T-cell (primary cell): ENCODE measurements at places on chromosomes 13 and 19.

DNA sequence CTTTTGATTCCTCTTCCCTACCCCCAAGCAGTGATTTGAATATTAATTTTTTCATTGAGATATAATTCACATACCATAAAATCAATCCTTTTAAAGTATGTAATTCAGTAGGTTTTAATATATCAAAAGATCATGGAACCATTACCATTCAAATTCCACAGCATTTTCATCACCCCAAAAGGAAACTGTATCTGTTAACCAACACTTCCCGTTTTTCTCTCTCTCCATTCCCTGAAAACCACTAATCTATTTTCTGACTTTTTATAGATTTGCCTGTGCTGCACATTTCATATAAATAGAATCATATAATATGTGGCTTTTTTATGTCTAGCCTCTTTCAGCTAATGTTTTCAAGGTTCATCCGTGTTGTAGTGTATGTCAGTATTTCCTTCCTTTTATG, 107.1 kb downstream of the PAN3 start:
- H3K4me3 ChIP-seq = no peak overlapping the region
- H3K27ac ChIP-seq = no peak overlapping the region
- no peaks in the 10 kb centered on the region for H3K4me1 ChIP-seq
- H3K27me3 ChIP-seq = no peaks in the 10 kb centered on the region
- no peak for DNase-seq

GRCh38 chr13:65990684-65991083, 1239.5 kb downstream of the PCDH9 start:
- H3K27me3 ChIP-seq = no peaks in the 10 kb centered on the region
- no peaks in the 10 kb centered on the region for H3K4me1 ChIP-seq
- H3K27ac ChIP-seq = no peak overlapping the region
- H3K4me3 ChIP-seq = no peak overlapping the region

GRCh38 chr19:4375164-4376027, 25.0 kb downstream of the SH3GL1 start:
- no peak for DNase-seq
- no peaks in the 10 kb centered on the region for H3K27me3 ChIP-seq
- H3K4me3 ChIP-seq = no peak overlapping the region
- H3K4me1 ChIP-seq = peaks cover 24% of the 10 kb centered on the region
- no peak overlapping the region for H3K27ac ChIP-seq

DNA sequence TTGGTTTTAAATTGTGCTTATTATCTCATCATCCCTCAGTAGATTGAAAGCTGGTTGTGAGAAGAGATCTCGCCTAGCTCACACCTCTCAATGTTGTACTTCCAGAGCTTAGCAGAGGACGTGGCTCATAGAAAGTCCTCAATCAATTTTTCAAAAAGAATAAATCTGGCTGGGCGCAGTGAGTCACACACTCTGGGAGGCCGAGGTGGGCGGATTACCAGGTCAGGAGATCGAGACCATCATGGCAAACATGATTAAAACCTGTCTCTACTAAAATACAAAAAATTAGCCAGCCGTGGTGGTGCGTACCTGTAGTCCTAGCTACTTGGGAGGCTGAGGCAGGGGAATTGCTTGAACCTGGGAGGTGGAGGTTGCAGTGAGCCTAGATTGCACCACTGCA, 4.7 kb upstream of the ASF1B start:
- H3K36me3 ChIP-seq = peaks cover 6% of the 10 kb centered on the region
- peaks cover 28% of the 10 kb centered on the region for H3K4me1 ChIP-seq
- H3K4me3 ChIP-seq = no peak overlapping the region
- H3K27me3 ChIP-seq = no peaks in the 10 kb centered on the region

DNA sequence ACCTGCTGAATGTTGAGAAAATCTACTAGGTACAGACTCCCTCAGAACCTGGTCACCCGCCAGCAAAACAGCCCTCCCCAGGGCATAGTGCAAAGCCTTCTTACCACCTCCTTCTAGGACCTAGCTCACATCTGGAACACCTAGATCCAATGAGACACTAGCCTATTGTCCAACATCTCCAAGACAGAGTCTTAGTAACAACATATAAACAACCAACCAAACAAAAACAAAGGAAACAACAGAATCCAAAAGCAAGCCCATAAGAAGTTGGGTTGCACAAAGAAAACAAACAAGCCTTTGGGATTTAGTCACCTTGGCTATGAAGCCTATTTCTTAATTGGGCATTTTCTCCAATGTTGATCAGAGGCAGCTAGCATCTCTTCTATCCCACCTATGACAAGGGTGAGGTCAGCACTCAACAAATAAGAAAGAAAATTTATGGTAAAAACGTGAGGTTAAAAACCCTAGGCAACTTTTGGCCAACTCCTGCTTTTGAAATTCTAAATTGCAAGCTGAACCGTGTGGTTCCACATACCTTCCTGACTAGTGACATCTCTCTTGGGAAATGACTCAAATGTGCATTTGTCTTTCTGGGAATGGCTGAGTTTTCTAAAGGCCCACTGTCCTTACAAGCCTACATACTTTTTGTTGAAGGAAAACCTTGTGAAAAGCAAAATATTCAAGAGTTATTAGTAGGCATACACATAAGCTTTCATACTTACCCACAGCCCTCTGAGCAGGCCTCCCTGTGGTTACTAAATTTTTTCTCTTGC, 66.7 kb downstream of the FAM216B start:
- DNase-seq = no peak
- no peaks in the 10 kb centered on the region for H3K4me1 ChIP-seq
- H3K36me3 ChIP-seq = no peaks in the 10 kb centered on the region
- peaks cover 6% of the 10 kb centered on the region for H3K27me3 ChIP-seq
- no peak overlapping the region for H3K27ac ChIP-seq

GRCh38 chr13:28719227-28720055, 671 bp upstream of the SLC46A3 start:
- DNase-seq = no peak
- peak overlapping the region; percentile 72 for H3K27ac ChIP-seq
- peak overlapping the region; percentile 94 for H3K4me3 ChIP-seq
- H3K36me3 ChIP-seq = peaks cover 5% of the 10 kb centered on the region
- no peaks in the 10 kb centered on the region for H3K27me3 ChIP-seq

DNA sequence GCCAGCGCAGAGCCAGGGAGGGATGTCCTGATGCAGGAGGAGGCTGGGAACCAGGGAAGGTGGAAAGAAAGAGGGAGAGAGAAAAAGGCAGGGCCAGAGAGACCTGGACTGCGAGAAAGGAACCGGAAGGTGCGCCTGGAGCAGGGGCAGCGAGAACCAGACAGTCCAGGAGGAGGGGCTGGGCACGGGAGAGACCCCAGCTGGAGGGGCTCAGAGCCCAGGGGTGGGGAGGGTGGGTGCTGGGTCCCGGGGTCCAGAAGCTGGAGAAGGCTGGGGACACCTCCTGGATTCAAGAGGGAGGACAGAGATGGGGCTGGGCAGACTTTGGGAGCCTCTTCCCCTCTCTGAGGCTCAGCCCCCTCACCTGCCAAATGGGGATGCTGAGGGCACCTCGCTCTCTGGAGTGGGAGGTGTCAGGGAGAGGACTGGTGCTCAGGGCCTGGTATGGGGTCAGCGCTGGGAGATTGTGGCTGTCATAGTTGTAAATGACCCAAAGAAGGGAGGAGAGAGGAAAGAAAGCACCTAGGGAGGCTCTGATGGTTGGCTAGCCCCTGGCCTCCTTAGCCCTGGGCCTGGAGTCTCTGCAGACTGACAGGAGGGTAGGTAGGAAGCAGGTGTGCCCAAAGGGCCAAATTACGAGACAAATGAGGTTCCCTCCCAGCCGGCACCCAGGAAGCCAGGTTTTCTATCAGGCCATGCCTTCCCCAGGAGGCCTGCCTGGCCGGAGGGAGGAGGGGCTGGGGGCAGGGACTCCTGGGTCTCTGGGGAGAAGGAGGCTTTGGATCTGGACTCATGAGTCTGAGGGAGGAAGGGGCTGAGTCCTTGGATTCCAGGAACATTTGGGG, 1.3 kb upstream of the SPACA6 start:
- no peak overlapping the region for H3K4me3 ChIP-seq
- no peaks in the 10 kb centered on the region for H3K27me3 ChIP-seq
- no peak for DNase-seq
- H3K4me1 ChIP-seq = peaks cover 29% of the 10 kb centered on the region
- no peaks in the 10 kb centered on the region for H3K36me3 ChIP-seq
